Esophagus squamous epithelium (tissue), 5 donors: ENCODE measurements at places on chromosomes 13 and 19. TPM values are rescaled to one million over a fixed set of nuclear protein-coding genes. Genes with fewer than 3 reads are reported as not detected.

C2CD4C gene
- 0.15 TPM for total RNA-seq

TNFSF9 gene
- 6.3 TPM for total RNA-seq

GRCh38 chr13:20711301-20712044, 8.0 kb downstream of the IL17D start:
- no peak for DNase-seq

DNA sequence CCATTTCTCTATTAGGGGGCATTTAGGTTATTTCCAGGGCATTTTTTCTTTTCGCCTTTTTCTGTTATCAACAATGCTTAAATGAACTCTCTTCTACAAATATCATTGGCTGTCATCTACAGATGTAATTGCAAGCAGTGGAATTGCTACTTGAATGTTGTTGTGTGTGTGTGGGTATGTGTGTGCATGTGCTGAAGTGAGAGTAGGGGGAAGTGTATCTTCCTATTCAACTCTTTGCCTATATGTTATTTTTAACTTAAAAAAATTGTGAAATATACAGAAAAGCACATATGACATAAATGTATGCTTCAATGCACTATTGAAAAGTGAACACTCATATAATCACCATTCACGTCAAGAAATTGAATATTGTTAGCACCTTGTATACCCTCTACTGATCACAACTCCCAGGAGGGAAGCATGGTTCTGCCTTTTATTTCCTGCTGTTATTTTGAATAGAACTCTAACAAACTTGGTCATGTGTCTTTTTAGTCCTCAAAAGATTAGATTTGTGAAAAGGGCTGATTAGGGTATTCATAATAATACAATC, 24.7 kb downstream of the WDFY2 start:
- no peak for DNase-seq

DNA sequence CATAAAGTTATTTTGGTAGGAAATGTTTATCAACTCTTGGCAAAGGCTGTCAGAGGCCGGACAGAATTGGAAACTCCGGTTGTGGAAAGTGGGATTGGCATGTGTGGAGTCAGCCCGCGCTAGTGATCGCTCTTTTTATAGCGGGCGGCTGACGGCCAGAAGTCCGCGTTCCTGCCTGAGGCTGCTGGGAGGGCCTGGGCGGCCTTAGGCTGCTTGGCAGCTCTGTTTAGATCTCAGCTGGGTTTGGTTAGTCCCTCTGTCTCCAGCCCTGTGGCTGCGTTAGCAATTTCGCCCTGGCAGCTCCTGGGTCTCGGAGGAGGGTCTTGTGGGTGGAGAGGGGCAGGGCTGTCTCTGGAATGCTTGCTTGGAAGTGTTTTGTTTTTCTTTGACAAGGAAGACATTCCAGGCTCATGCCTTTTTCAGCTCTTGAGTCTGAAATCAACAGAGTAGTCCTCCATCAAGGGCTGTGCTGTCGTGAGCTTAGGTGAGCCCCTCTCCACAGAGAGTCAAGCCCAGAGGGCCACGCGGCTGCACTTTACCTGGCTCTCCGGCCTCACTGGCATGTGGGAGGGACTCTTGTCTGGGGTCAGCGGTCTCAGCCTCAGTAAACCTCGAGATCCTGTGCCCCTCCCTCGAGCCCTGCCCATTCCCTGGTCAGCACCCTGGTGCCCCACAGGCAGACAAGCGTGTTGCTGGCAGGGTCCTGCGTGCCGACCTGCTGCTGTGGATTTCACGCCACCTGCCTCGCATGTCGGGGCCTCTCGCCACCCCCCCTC, 22.5 kb downstream of the DOT1L start:
- no peak for DNase-seq

GRCh38 chr13:35988648-35989081, 142.5 kb downstream of the DCLK1 start:
- DNase-seq = no peak

- no peak for DNase-seq
Measured at GRCh38 chr19:30881281-30881680, 468.0 kb downstream of the TSHZ3 start.
